ENCODE measurements at places on chromosomes 13 and 19.

GRCh38 chr13:50209631-50210030 lies 194.4 kb downstream of the KCNRG start:
- DNase-seq = no peak

- peak; percentile 14 for DNase-seq
Measured at GRCh38 chr13:104949840-104950740, 1585.4 kb downstream of the EFNB2 start.

DNA sequence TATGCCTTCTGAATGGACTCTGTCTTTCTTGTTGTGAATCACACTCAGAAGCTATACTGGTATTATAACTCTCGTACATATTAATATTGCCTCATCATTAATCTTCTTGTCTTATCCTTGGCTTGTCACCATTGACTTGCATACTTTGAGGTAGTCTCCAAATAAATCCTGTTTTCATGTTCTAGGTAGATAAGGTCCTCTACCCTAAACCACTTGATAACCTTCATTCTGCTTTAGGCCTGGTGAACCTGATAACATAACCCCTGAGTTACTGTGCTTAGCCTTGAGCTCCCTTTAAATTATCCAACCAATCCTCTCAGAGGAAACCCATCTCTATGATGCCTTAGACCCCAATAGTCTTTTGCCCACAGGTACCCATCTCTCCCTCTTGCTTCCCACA lies 1162.3 kb downstream of the SLITRK1 start:
- DNase-seq = no peak

DNA sequence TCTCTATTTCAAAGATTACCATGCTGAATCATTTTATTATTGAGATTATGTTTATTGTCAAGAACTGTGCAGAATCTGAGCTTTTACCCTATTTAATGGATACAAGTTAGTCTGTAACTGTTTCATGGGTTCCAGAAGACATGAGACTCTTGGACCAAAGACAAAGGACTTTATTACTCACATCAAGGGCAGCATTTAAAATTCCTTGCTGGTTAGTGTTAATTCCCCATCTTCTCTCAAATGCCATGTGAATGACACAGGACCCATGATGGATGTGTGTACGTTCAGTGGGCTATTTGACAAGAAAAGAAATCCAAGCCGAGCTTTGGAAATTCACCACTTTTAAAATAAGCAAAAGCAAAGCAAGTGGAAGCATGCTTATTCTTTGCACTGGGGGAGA lies 139.9 kb downstream of the PCDH20 start:
- DNase-seq = no peak

DNA sequence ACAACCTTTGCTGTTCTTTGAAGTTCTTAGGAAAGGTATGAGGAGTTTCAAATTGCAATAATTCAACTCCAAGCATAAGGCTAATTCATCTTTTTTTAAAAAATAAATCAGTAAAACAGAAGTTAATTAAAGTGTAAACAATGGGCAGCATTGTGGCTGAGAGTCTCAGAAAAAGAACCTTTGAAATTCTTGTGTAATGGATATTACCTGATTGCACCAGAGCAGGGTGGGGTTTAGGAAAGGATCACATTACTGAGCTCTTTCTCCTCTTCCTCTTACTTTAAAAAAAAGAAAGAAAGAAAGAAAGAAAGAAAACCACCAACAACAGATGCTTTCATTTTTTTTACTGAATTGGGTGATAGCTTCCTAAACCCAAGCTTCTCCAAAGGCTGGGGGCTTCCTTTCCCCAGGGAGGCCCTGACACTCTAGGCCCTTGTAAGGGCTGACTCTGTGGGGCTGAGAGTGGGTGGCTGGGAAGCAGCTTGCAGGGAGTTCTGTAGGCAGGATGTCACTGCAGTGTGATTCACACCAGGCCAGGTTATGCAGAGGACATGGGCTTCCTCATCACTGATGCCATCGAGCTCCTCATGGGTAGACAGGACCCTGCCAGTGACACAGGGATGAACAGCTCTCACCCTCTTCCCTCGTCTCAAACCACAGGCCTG lies 564.5 kb downstream of the FGF9 start:
- DNase-seq = no peak

DNA sequence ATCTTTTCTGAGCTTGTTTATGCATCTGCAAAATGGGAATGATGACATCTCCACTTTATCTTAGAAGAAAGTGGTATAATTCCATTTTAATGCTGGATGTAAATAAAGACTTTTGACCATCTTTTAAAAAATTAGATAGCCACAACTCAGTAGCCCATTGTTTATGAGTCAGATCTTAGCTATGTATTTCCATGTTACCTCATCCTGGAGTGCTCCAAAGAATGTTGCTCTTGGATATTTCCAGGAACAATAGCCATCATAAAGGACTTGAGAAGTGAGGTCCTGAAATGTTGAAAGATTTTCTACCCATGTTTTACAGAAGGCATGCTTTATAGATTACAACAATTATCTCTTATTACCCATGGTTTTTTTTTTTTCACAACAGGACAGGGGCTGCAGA lies 229.3 kb upstream of the EDNRB start:
- peak; percentile 24 for DNase-seq

GRCh38 chr13:113489171-113489548 lies 1.4 kb downstream of the DCUN1D2 start:
- DNase-seq = no peak

GRCh38 chr13:30196025-30196424 lies 111.3 kb downstream of the KATNAL1 start:
- no peak for DNase-seq

DNA sequence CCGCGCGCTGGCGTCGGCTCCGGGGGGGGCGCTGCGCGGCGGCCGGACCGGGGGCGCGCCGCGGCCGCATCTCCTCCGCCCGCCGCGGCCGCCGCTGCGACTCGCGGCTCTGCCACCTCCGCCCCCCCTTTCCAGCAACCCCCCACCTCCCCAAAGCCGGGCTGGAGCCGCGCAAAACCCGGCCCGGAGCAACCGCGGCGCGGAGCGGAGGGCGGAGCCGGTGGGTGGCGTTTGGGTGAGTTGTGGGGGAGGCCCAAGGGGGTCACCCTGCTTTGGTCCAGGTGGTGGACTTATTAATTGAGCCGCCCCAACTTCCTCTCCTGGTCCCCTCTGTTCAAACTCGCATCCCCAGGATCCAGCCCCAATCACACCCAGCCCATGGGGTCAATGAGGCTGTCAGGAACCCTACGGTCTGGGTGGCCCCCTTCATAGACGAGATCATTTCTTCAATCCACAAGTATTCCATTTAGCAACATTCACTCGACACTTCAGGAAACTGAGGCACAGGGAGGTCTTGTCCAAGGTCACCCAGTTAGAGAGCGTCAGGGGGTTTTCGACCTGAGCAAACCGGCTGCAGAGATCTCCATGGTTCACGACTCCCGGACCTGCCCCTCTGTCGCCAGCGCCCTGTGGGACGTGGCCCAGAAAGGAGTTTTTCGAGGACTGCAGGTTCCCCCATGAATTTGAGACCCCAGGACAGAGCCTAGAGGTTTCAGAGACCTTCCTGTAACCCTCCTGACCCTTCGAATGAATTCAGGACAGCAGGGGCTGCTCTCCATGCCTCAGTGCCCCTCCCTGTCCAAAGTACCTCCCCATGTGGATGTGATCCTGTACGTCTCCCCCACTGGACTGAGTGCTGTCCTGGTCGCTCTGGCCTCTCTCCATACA lies 22.4 kb upstream of the SEMA6B start:
- DNase-seq = no peak

GRCh38 chr13:112891477-112892401 lies 77.3 kb upstream of the MCF2L start:
- no peak for DNase-seq

- no peak for DNase-seq
Measured at GRCh38 chr13:67619995-67620380, 389.9 kb upstream of the PCDH9 start.

GRCh38 chr19:51460164-51460992 lies 2.1 kb upstream of the SIGLEC8 start:
- DNase-seq = no peak

DNA sequence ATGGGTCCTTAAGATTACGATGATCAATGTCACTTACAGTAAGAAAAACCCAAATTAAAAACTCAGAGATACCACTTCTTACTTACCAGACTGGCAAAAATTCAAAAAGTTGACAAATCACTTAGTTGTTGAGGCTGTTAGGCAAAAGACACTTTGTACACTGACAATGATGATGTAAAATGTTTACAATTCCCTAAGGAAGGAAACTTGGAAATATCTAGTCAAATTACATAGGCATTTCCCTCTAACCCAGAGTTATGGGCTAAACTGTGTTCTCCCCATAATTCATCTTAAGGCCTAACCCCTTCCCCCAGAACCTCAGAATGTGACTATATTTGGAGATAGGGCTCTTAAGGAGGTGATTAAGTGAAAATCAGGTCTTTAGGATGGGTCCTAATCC lies 12.0 kb downstream of the TGDS start:
- no peak for DNase-seq

- DNase-seq = no peak
Measured at GRCh38 chr19:51156710-51157109, 14.6 kb downstream of the SIGLEC7 start.

- no peak for DNase-seq
Measured at GRCh38 chr19:38778733-38779132, 5.4 kb upstream of the LGALS7 start.

- DNase-seq = peak; percentile 27
Measured at GRCh38 chr13:98677398-98677797, 75.1 kb downstream of the SLC15A1 start.

DNA sequence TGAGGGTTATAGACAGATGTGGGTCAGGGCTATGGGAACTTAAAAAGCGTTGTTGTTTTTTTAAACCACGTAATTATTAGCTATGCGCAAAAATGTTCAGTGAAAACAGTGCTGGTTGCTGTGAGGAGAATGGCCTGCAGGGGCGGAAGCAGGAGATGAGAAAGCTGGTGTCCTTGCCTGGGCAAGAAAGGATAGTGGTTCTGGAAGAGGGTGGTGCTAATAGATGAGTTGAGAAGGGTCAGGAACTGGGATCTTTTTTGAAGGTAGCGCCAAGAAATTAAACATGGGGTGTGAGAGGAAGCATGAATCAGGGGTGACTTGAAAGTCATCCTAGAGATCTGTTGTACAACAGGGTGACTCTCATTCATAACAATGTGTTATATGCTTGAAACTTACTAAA lies 4.8 kb upstream of the SMG9 start:
- peak; percentile 85 for DNase-seq

DNA sequence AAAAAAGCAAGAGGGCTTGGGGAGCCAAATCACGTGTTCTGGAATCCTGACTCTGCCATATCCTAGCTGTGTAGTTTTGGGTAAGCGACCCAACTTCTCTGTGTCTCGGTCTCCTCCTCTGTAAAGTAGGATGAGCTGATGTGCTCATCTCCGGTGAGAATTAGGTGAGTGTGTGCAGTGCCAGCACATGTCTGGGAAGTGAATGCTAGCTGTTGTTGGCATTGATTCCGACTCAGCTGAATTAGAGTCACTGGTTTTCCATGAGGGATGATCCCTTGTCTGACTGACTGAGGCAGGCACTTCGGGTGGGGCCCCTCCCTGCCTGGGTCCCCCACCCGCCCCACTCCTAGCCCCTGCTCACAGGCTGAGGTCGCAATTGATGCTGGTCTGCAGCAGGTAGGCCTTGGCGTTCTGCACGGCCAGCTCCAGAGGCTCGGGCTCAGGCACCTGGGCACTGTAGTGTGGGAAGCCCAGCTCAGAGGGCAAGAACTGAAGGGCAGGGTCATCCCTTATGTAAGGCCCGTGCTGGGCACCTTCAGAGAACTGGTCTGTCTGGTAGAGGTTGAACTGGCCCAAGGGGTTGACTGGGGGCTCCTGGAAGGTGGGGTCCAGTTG lies 835 bp downstream of the RSPH6A start:
- DNase-seq = no peak

DNA sequence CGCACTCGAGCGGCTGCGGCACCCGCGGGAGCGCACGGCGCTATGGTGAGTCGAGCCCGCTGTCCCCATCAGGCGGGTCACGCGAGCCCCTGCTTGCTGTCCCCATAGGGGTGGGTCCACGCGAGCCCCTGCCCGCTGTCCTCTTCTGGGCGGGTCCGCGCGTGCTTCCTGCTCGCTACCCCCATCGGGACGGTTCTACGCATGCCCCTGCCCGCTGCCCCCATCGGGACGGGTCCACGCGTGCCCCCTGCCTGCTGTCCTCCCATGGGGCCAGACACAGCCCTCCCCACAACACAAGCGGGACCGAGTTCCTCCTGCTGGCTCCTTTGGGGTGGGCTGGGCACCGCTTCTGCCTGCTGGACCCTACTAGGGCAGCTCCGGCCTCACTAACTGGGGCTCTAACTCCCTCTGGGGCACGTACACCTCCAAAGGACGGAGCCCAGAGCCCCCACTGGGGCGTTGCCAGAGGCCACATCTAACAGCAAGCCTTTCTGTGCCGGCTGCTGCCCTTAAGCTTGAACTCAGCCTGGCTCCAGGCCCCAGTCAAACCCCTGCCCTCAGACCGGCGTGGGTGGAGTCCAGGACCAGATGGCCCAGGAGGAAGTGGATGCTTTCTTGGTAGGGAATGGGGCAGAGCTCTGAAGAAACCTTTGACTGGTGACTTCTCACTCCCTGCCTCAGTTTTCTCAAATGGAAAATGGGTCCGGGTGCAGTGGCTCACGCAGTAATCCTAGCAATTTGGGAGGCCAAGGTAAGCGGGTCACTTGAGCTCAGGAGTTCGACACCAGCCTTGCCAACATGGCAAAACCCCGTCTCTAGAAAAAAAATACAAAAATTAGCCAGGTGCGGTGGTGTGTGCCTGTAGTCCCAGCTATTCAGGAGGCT lies 722 bp downstream of the COLGALT1 start:
- DNase-seq = no peak

DNA sequence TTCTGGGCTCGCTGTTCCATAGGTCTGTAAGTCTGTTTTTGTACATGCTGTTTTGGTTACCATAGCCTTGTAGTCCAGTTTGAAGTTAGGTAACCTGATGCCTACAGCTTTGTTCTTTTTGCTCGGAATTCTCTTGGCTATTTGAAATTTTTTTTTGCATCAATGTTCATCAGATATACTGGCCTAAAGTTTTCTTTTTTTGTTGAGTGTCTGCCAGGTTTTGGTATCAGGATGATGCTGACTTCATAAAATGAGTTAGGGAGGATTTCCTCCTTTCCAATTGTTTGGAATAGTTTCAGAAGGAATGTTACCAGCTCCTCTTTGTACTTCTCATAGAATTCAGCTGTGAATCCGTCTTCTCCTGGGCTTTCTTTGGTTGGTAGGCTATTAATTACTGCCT lies 397.8 kb upstream of the HTR2A start:
- no peak for DNase-seq

DNA sequence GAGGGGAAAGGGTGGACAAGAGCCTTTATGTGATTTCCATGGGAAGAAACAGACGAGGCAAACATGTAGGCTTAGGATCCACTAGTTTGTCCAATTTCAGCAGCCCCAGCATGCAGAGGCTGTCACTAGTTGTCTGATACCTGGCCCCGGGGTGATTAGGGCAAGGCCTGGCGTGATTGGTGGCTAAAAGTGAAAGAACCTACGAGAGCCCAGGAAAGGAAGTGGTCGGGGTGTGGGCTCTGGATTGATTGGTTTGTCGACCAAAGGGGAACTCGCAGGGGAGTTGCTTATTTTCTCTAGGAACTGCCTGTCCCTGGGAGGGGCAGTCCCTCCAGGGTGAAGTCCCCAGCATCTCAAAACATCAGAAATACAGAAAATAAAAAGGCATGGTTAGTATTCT lies 64.2 kb upstream of the UQCRFS1 start:
- no peak for DNase-seq

GRCh38 chr13:110430391-110431336 lies 123.6 kb downstream of the COL4A2 start:
- DNase-seq = no peak

Data from stromal cell of bone marrow (primary cell).